ENCODE measurements at places on chromosomes 11 and 22.
A peak's percentile ranks its signal among the peaks of the same experiment; 100 is the strongest.

GRCh38 chr11:119414321-119414720, 8.7 kb downstream of the THY1 start:
- DNase-seq, result no peak

DNA sequence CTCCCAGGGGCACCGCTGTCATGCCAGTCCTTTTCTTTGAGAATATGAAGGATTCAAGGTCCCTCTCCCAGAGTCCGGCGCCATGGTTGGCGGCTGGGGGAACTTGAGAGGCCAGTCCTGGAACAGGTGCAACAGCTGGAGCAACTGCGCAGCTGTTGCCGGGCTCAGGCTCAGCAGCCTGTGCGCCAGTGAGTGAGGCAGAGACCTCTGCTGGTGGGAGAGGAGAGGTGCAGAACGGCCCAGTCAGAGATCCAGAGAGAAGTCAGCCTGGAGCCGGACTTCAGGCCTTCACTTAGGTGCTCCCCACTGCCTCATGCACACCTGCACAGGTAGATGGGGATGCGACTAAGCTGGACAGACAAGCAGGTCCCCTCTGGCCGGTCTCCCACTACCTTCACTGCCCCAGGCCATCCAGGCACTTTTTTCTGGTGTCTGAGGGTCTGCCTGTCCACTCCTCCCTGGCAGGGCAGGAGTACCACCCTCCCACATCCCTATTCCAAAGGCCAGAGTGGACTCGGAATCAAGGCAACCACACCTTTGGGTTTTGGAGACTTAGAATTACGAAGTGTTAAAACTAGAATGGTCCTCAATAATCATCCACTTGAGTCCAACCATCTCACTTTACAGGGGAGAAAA, 4.6 kb downstream of the CHRDL2 start:
- DNase-seq, result peak; percentile 69

GRCh38 chr22:37401401-37402183, 25.7 kb downstream of the ELFN2 start:
- no peak for DNase-seq

DNA sequence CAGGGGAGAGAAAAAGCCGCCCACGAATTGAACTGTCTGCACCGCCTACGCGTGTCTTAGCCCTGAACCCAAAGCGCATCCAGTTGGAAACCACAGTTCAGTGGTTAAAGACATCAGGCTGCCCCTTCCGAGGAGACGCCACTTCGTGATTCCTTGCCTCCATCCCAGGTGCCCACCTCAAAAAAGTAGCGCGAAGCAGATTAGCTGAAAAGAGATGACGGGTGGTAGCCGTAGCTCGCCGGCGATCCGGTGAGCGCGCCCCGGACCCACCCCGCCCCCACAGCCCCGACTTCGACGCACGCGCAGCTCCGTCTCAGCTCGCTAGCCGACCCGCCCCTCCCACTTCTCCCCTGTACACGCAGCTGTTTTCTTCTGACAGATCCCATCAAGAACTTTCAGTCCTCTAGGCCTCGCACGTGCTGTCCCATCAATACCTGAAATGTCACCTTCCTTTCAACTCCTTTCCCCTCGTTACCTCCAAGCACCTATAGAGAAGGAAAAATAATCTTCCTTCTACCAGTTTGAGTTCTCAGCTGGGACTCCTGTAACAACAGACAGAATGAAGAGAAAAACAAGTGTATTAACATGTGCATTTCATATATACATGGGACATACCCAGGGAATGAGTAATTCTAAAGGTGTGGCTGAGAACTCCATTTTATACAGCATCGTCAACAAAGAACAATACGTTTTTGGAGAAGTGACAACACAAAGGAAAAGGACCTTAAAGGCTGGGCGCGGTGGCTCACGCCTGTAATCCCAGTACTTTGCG, 49.5 kb downstream of the OR4D9 start:
- DNase-seq, result peak; percentile 69

- DNase-seq, result no peak
Observed at GRCh38 chr22:31253949-31254348, 38.3 kb downstream of the PIK3IP1 start.

All from activated naive CD4-positive, alpha-beta T cell treated with anti-CD3 and anti-CD28 coated beads, Interleukin-2, amount 50 U/mL, for 72 hours (primary cell).